ENCODE measurements at places on chromosomes 7 and 10.

GRCh38 chr10:100508691-100509150 lies 10.9 kb downstream of the SEC31B start:
- peak; percentile 73 for DNase-seq

DNA sequence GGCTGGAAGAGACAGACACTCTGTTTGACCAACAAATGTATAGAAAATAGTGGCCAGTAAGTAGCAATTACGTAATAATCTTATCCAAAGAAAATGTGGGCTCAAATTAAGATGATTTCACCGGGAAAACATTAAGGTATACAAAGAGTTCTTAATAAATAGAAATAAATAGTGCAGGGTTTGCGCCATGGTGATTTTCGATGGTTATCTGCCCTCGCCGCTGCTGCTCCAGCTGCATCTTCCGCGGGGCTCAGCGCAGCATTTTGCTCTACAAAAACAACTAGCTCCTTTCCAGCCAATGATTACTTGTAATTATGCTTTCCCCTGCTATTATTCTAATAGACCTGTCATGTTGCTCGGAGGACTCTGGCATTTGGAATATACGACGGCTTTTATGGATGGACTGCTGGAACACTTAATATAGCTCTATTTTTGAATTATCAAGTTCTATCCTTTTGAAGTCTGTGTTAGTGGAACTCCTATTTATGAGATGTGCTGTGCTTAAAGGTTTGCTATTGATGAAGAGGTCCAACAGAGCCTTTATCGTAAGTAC lies 103.8 kb downstream of the BUB3 start:
- no peak for DNase-seq

- DNase-seq = no peak
These were observed 1.3 kb downstream of the LRMDA start for GRCh38 chr10:75432763-75433162.

GRCh38 chr7:36784991-36785940 lies 61.0 kb upstream of the AOAH start:
- DNase-seq = no peak

DNA sequence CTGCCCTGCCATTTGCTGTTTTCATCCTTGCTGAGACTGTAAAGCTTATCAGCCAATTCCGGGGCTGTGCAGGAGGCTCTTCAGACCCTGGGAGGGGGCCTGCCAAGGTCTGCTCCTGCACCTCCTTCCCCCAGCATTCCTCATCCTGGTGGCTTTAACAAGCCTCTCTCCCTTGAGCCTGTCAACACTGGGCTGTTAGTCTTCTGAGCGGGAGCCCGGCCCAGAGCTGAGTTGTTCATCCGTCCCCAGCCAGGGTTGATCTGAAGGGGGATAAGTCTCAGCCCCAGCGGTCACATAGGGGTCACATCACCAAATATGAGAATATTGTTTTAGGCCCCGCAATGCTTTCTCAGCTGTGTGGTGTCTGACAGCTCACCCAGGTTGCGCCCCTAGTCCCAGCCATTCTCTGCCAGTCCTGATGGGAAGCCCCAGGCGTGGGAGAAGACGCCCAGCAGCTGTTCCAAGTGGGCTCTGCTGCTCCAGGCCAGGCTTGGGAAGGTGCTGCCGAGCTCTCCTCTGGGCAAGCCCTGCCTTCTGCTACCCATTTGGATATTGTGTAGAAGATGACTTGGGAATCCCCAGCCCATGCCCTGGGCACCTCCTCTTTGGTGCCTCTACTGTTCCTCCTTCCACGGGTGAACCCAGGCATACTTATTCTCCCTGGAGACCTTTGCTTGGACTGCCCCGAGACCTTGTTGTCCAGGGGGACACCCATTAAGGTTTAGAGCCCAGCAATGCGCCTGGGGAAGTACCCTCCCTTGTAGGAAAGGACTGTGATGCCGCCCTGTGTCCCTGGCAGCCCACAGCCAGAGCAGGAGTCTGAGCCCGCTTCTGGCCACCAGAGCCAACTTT lies 23.5 kb upstream of the TRIM8 start:
- no peak for DNase-seq

GRCh38 chr10:122671355-122671754 lies 28.3 kb downstream of the C10orf120 start:
- no peak for DNase-seq

- peak; percentile 75 for DNase-seq
These were observed 145.2 kb downstream of the FRMD4A start for GRCh38 chr10:14185316-14186045.

DNA sequence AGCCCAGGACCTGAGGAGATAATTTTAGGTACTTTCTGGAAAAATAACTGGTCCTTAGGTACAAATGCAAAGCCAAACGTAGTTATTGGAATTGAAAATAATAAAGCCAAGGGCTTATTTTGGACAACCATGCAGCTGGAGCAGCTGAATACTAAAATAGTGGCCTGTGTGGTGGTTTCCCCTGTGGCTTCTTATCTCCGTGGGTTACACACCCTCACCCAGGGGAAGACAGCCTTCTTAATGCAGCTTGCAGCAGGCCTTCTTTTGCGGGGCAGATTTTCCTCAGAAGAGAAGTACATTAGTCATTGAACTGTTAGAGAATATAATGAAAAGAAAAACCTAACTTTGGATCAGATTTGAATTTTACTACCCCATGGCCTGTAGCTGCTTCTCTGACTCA lies 133.5 kb downstream of the ST7 start:
- no peak for DNase-seq

DNA sequence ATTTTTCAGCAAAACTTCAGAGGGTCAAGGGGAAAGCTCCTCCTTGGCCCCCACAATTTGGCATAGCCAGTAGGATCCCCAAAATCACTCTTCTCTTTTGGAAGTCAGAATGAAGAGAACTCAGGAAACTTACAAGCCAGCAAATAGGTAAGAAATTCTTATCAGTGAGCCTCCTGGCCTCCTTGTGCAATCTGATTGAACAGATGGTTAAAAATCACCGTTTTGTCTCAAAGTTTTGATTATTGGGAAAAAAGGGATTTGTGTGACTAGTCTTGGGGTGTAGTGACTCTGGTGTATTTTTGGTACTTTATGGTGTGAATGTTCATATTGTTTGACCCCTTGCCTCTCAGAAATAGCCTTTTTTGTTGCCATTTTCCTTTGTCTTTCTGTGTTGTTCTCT lies 56.2 kb downstream of the HTR7 start:
- no peak for DNase-seq

GRCh38 chr10:114202812-114203211 lies 23.7 kb downstream of the TDRD1 start:
- no peak for DNase-seq

DNA sequence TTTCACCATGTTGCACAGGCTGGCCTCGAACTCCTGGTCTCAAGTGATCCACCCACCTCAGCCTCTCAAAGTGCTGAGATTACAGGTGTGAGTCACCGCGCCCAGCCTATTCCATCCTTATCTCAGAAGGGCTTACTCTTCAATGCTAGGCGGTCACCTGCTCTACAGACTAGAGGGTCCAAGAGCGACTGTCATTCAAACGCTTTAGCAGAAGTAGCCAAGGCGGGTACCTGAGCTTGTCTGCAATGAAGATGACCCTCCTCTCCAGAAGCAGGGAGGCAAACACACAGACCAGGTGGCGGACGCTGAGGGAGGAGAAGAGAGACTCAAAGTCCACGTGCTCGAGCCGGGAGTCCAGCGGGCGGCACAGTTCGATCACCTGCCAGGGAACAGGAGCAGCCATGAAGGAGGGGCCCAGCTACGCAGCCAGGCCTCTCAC lies 65.1 kb upstream of the MKRN1 start:
- DNase-seq = no peak

DNA sequence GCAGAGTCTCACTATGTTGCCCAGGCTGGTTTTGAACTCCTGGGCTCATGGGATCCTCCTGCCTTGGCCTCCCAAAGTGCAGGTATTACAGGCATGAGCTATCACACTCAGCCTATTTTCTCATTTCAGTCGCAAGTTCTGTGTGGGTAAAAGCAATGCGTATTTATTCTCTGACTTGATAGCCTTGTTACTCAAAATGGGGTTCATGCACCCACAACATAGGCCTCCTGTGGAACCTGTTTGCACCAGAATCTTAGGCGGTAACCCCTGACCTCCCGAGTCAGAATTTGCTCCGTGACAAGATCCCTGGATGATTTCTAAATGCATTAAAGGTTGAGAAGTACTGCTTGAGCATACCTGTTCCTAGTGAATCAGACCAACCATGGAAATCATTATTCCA lies 7.3 kb downstream of the IL2RA start:
- no peak for DNase-seq

GRCh38 chr10:811379-812175 lies 119.9 kb downstream of the LARP4B start:
- DNase-seq = no peak

GRCh38 chr7:148238761-148239325 lies 351.7 kb upstream of the C7orf33 start:
- no peak for DNase-seq

DNA sequence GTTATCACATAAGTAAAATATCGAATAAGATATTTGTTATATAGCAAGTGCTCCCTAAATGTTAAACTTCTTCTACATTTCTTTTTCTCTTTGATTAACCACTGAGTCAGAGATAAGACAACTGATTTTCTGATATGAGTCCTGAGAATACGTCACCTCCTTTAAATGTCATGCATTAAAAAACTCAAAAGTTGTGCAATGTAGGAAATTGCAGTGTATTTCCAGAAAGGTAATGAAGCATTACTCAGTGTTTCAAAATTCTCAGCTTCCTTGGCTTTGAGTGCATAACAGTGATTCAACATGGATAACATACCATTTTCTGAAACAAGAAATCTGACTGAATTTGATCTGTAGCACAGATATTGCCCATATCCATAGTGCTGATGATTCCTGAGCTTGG lies 155.8 kb downstream of the BMPER start:
- DNase-seq = no peak

DNA sequence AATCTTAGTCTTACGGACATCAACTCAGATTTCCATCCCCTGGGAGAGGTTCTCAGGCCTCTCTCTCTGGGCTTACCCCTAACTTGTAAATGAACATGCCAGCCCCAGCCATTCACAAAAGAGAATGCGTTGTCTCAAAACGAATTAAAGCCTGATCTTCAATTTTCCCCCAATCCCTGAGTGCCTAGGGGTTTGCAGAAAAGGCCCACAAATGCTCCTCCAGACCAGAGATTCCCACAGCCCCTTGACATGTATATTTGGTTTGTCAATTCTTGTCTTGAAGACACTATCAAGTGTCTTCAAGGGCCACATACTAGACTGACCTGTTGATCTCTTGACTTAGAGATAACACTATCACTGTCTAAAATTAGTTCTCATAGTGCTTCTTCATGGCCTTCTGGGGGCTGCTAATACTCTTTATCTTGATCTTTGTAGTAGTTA lies 11.9 kb upstream of the HOXA13 start:
- DNase-seq = no peak

DNA sequence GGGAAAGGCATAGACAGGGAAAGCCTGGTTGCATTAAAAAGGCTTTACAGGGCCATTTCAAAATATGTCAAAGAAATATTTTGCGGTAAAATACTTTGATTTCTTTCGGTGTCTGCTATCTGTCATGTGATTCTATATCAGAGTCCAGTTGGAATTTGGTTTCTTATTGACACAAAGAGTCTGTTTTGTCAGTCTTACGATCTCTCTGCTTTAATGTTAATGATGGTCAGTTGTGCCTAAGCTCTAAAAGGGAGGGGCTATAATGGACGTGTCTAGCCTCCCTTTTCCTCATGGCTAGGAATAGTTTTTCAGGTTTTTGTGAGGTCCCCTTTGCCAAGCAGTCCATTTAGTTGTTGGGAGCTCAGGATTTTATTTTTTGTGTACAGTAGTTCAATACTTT lies 31.5 kb downstream of the ORC5 start:
- DNase-seq = no peak

DNA sequence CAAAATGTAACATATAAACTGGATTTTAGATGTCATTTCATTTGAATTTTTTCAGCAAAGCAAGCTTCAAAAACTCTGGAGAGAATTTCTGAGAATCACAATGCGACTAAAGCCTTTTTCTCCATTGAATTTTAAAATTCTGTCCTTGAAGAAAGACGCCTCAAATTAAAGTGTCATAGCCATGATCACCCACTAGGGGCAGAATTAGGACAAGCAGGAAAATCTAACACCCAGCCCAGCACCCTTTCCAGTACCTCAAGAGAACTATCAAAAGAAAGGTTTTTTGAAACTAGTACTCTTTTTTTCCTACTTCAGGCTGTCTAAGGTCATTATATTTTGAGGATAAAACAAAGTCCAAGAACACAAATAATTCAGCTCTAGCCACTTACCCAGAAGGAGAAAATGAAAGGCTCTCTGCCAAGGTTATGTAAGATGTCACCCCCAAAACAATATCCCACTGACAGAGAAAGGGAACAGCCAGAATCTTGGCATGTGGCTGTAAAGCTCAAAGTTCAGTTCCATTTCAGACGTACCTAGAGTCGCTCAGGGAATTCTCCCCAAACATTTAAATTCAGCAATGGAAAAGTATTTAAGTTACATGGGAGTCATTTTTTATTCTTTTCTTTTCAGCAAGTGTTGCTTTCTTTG lies 299.4 kb downstream of the SNX13 start:
- peak; percentile 60 for DNase-seq

GRCh38 chr10:93061594-93062513 lies 1.3 kb downstream of the CYP26C1 start:
- DNase-seq = no peak

GRCh38 chr10:103816431-103816830 lies 38.9 kb downstream of the SH3PXD2A start:
- DNase-seq = no peak

GRCh38 chr7:93902777-93903423 lies 3.5 kb upstream of the GNGT1 start:
- peak; percentile 68 for DNase-seq

- DNase-seq = no peak
These were observed 137.7 kb downstream of the RTKN2 start for GRCh38 chr10:62130948-62131347.

GRCh38 chr10:96918214-96919002 lies 86.3 kb downstream of the LCOR start:
- DNase-seq = no peak

GRCh38 chr10:71248210-71248609 lies 35.8 kb downstream of the UNC5B start:
- DNase-seq = no peak

- DNase-seq = no peak
These were observed 229.7 kb downstream of the GRID1 start for GRCh38 chr10:86136934-86137333.

GRCh38 chr7:111992601-111993000 lies 213.6 kb downstream of the DOCK4 start:
- no peak for DNase-seq

- DNase-seq = no peak
These were observed 10.2 kb upstream of the PPP1R3C start for GRCh38 chr10:91642831-91643692.

GRCh38 chr10:13813550-13813949 lies 226.8 kb downstream of the PRPF18 start:
- no peak for DNase-seq

- no peak for DNase-seq
These were observed 10.0 kb upstream of the SEC24C start for GRCh38 chr10:73734028-73734720.

GRCh38 chr10:44114441-44114840 lies 270.5 kb downstream of the CXCL12 start:
- DNase-seq = no peak

- peak; percentile 3 for DNase-seq
These were observed 85.1 kb downstream of the HIPK2 start for GRCh38 chr7:139692723-139693122.

GRCh38 chr7:22810843-22811242 lies 11.8 kb downstream of the TOMM7 start:
- DNase-seq = no peak

GRCh38 chr7:105677817-105678573 lies 96.7 kb upstream of the EFCAB10 start:
- no peak for DNase-seq

- no peak for DNase-seq
These were observed 202.1 kb downstream of the PRPF18 start for GRCh38 chr10:13788711-13789447.
